ENCODE measurements at places on chromosomes 1 and 21.
A peak's percentile ranks its signal among the peaks of the same experiment; 100 is the strongest.

GRCh38 chr1:76864383-76864782, 2.9 kb upstream of the ST6GALNAC5 start:
- DNase-seq: no peak

DNA sequence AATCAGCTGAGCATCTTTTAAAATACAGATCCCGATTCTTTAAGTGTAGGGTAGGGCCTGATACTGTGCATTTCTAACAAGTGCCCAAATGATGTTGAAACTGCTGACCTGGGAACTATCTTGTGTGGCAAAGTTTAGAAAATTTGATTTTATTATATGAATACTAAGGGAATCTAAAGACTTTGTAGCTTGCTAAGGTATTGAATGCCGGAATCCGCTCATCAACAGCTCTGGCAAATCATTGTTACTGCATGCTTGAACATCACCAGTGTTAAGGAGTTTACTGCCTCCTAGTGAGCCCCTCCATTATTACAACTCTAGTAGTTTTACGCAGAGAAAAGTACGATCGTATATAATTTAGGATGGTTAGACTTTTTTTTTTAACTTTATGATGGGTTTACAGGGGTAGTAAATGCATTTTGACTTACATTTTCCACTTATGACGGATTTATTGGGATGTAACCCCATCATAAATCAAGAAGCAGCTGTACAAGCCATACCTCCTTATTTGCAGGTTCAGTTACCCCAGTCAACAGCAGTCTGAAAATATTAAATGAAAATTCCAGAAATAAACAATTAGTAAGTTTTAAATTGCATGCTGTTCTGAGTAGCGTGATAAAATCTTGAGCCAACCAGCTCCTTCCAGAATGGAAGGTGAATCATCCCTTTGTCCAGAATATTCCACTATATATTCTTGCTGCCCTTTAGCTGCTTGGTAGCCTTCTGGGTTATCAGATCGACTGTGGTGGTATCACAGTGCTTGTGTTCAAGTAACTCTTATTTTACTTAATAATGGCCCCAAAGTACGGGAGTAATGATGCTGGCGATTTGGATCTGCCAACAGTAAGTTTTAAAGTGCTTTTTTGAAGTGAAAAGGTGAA, 892 bp downstream of the TYW3 start:
- peak; percentile 54 for DNase-seq

GRCh38 chr1:205588636-205589035, 43.2 kb downstream of the ELK4 start:
- no peak for DNase-seq

DNA sequence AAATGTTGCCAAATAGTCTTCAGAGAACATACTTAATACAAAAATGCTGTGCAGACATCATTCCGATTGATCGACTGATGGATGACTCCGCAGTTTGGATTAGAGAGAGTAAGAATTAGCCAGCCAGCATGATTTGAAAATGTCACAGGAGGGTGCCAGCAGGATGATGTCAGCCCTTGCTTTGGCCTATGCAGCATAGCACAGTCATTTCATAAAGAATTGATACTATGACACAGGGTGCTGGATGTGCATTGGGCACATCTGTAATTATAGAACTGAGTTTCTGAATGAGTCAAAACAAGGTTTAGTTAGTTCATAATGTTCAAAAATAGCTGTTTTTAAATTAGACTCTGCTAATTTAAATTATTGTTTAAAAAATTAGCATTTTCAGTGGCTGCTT, 21.6 kb upstream of the TRAF5 start:
- DNase-seq: no peak

DNA sequence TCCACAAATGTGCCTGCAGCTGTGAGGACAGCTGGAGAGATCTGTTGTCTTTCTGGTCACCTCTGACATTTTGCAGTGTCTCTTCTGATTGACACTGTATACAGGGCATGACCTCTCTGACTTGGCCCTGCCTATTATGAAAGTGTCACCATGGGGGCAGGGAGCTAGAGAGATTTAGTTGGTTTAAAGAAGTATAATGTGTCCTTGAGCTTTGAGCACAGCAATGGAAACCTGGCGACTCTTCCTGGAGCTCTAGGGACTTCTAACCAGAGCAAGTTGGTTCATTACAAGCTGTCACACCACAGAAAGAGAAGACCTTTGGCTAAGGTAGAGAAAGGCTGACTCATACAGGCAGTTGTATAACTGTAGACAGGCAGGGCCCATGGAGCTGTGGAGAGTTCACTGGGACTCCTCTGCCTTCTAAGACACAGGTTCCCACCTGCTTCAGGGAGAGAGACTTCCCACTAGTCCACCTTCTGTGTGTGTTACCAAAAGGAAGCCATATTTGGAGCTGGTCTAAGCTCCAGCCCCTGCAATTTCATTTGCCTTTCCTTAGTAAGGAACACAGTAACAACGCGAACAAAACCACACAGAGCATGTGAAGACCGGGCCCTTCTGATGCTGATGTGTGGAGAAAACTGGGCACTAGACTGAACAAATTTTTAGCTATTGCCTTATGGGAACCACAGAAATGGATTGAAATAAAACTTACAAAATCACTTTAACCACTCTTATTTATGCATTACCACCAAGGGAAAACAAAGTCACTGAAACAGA, 90.5 kb upstream of the ADAR start:
- DNase-seq: no peak

DNA sequence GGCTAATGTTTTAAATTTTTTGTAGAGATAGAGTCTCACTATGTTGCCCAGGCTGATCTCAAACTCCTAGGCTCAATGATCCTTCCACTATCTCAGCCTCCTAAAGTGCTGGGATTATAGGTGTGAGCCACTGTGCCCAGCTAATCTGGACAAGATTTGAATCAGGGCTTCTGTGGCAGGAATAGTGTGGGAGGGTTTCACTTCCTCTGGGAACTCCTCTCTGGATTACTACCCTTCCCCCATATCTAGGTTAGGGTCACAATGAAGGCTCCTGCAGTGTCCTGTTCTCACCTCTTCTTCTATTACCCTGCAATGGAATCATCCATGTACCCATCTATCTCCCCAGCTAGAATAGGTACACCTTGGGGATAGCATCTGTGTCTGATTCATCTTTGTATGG, 133.6 kb upstream of the RAB4A start:
- DNase-seq: no peak

GRCh38 chr1:19000065-19000464, 43.6 kb upstream of the IFFO2 start:
- no peak for DNase-seq

GRCh38 chr1:218642033-218642948, 297.2 kb downstream of the TGFB2 start:
- DNase-seq: no peak

- no peak for DNase-seq
Measured at GRCh38 chr1:8281843-8282509, 35.9 kb upstream of the SLC45A1 start.

DNA sequence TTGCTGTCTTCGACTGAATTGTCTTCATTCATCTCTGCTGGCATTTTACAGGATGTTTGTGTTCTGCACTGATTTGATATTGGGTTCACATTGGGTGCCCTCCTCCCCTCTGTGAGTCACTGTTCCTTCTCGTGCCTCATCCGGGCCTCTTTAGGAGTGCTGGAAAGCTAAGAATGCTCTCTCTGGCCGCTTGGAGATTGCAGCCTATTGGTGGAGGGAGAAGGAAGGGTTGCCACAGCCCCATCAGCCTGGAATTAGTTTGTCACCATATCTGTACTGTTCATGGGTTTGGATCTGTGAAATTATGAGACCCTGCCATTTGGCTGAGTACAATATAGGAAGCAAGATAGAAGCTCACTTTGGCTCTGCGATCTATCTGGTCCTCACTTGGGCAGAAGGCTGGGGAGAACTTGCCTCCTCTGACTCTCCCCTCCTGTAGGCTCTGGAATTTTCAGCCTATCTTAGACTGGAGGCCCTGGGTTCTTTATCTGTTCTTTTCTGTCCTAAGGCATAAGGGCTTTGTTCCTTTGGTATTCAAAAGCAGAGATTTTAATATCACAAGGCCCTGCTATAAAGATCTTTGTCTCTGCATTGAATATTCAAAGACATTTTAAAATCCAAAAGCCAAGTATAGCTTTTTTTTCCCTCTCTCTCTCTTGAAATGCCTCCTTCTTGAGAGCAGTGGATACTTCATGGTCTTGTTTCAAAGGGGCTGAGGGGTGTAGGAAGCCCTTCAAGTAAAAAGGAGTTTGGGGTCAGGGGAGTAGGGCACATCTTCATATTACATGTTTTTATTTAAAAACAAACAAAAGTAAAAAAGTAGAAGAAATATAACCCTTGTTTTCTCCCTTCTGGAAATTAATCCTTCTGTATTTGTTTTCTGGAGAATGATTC, 347.9 kb downstream of the ZP4 start:
- no peak for DNase-seq

- no peak for DNase-seq
Measured at GRCh38 chr1:84956655-84957054, 40.3 kb downstream of the MCOLN2 start.

- no peak for DNase-seq
Measured at GRCh38 chr1:195173753-195174152, 1434.5 kb downstream of the KCNT2 start.

DNA sequence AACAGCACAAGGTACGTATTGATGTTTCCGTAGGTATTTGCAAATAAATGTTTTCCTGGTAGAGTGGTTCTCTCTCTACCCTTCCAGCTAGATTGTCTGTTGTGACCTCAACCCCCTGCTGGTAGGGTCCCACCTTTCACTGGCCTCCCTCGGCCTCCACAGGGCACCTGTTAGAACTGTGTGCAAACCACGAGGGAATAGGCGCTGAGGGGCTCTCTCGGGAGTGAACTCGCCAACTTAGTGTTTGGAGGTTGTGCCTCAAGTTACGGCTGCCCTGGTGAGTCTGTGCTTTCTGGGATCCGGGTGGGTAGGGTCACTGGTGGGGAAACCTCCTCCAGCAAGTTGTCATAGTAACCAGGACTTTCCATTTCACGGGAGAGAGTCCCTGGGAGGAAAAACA, 204.7 kb upstream of the EDN2 start:
- DNase-seq: no peak

DNA sequence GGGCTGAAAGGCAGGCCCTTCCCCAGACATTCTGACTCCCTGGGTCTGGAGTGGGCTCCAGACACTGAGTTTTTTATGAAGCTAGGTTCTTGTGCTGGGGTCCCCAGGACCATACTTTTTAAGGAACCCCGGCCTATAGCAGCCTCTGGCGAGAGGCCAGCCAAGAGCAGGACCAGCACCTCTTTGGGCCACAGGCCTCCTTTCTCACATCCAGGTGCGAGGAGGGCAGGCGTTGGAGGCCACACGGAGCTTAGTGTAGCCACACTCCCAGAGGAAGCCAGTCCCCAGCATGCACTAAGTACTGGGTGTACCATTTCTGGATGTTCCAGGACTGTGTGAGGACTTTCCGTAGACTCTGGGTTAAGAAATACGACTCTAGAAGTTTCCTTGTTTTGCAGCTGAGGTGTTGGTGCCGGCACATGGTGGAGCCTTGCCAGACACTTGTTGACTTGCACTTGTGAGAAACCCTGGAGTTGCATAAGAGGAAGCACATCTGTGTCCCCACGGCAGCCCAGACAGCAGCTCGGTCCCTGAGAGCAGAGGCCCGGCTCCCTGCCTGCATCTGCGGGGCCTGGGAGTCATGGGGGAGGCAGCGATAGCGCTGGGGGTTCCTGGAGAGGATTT, 122.2 kb upstream of the VAMP3 start:
- DNase-seq: no peak

GRCh38 chr1:179510038-179510437, 65.7 kb downstream of the NPHS2 start:
- no peak for DNase-seq

Measured in neuronal stem cell (in vitro differentiated cells).